ENCODE measurements at places on chromosomes 2 and 18.

GRCh38 chr18:48542513-48543181, 3.8 kb downstream of the CTIF start:
- DNase-seq = no peak

DNA sequence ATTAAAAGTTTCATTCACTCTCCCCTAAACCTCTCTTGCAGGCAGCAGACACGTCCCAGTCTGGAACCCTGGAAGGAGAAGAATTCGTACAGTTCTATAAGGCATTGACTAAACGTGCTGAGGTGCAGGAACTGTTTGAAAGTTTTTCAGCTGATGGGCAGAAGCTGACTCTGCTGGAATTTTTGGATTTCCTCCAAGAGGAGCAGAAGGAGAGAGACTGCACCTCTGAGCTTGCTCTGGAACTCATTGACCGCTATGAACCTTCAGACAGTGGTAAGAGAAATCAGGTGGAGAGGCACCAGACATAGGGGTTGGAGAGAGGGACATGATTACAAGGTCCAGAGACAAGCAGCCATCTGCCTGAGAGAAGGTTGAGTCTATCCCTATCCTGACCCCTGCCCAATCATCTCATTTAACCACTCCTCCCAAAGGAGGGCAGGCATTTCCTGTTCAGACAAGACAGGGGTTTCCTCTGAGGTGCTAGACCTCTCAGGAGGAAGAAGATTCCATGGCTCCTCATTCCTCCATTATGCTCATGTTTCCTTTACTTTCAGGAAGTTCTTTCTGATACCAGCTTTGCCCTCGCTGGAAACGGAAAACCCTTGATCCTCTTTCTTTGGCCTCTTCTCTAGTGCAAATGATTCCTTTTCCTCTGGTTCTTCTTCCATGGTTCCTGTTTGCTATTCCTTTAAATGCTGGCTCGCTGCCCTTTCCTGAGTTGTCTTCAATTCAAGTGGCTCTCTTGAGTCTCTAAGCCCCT, 15.1 kb downstream of the PLCD4 start:
- no peak for DNase-seq

GRCh38 chr2:172859581-172860335, 124.1 kb downstream of the RAPGEF4 start:
- no peak for DNase-seq

DNA sequence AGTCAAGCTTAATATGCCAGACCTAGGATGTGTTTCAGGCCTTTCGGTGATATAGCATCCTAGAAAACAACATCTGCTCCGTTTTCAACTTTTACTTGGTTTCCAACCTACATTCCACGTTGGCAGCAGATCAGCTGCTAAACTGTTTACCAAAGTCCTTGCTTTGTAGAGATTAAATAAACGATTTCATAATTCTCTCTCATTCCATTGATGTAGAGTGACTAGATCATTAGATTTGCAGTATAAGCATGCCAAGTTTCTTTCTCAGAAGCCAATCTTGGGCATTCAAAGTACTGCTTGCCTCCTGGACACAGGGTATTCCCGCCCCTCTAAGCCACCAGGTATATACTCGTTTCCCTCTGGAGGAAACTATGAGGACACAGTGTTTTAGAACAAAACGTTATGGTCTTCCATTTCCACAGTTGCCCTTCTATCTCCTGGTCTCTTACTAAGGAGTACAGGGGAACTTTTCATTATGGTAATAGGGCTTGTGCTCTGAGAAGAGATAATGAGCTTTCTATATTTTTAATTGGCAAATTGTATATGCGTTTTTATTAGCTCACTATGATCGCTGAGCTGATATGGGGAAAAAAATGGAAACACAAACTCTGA, 10.5 kb upstream of the INSIG2 start:
- no peak for DNase-seq

DNA sequence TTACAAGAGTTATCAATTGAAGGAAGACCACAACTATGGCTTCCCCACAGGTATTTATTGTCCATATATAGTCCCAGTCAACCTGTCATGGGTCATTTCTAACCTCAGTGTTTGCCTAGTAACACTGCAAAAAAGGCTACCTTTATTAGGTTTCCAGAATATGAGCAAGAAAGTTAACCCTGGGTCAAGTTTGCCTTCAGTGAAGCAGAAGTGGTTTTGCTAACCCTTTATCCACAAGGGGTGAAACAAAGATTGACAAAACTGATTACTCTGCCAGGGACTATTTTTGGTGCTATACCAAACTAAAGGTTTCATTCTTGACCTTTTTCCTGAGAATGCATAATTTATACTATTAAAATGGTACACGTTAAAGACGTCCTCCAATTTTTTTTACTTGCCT, 28.8 kb downstream of the SP100 start:
- no peak for DNase-seq

DNA sequence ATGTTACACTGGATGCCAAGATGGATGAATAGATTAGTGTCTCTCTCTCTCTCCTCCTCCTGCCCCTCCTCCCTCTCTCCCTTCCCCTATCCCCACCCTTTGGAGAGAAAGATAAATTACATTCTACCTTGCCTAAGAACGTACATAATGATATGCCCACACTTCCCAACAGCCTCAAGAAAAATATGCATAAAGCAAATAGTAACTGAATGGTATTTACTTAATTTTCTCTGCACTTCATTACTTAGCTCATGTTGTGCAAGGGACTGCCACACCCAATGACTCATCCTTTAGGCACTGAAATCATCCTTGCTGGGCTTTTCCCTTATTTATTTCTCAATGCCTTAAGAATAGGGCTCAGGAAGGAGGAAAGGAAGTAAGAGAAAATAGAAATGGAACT, 137.3 kb upstream of the PID1 start:
- DNase-seq = no peak

GRCh38 chr2:23600346-23600745, 215.4 kb downstream of the KLHL29 start:
- no peak for DNase-seq
